ENCODE measurements at places on chromosomes 7 and 10.

DNA sequence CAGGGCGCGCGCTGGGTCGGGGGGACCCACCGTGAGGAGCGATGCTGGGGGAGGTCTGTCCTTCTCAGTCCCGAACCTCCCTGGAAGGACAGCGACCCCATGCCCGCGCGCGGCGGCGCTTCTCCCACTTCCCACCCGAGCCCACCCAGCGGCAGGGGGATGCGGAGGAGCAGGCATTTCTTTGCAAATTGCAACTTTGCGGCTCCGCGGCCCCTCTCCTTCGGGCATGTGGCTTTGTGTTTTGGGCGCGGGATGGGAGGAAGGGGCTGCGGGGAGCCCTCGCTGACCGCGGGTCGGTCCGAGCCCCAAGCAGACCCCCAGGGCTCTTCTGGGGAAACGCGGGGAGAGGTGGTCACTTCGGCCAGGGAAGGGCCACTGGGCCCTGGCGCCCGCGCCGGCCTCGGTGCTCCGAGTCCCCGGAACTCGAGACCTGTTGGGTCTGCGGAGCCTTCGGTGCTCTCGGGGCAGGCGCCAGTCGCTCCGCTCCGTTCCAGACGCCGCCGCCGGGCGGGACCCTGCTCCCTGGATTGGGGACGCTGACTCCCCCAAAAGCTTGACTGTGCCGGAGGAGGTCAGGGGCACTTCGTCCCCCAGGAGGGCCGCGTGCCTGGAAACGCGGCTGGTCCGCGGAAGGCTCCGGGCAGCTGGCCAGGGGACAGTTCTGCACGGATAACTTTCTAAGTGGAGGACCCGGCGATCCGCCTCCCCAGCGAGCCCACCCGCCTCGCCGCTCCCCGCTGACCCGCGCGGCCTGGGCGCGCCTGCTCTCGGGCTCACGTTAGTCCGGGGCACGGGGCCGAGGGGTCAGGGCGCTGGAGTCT, 164.2 kb upstream of the DPP6 start:
- no peak for DNase-seq

DNA sequence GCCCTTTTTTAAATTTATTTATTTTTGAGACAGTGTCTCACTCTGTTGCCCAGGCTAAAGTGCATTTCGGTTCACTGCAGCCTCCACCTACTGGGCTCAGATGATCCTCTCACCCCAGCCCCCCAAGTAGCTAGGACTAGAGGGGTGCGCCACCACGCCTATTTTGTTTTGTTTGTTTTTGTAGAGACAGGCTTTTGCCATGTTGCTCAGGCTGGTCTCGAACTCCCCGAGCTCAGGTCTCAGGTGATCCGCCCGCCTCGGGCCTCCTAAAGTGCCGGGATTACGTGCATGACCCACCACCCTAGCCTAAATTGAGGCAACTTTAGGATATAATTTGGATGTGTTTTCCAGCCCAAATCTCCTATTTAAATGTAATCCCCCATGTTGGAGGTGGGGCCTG, 805 bp downstream of the ZNF736 start:
- no peak for DNase-seq

- no peak for DNase-seq
Observed at GRCh38 chr7:79008786-79009185, 444.7 kb downstream of the MAGI2 start.

- DNase-seq = no peak
Observed at GRCh38 chr10:90888387-90888786, 16.6 kb downstream of the RPP30 start.

DNA sequence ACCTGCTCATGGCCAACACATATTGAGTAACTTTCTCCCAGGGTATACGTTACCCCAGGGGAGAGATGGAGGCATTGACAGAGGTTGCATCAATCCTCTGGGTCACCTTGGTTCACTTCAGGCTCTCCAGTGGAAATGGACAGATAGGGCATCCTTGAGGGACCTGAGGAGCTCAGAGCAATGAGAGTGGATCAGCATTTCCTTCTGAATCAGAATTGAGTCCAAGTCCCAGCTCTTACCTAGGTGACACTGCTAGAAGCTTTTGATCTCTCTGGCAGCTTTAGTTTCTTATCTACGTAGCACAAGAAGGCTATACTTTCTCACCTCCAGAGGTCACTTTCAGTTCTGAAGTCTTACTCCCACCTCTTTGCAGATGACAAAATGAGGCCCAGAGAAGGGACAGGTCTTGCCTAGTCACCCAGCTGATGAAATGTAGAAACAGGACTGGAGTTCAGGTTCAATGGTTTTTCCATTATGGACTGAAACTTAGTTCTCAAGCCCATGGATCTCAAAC, 35.2 kb downstream of the PANK1 start:
- DNase-seq = no peak

GRCh38 chr7:10908600-10908999, 65.1 kb upstream of the PHF14 start:
- no peak for DNase-seq

DNA sequence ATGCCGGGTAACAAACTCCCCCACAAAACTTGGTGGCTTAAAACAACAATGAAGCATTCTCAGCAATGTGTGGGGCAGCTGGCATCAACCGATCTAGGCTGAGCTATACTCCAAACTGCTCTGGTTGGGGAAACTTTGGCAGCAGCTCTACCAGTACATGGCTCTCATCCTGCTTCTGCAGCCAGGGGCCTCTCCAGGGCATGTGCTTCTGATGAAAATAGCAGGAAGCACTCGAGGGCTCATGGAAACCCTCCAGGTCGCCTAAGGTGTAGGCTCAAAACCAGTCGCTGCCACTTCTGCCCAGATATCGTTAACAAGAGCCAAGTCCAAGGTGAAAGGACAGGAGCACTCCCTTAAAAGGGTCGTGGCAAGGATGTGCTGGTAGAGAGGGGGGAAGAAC, 134.1 kb downstream of the TEX36 start:
- no peak for DNase-seq

DNA sequence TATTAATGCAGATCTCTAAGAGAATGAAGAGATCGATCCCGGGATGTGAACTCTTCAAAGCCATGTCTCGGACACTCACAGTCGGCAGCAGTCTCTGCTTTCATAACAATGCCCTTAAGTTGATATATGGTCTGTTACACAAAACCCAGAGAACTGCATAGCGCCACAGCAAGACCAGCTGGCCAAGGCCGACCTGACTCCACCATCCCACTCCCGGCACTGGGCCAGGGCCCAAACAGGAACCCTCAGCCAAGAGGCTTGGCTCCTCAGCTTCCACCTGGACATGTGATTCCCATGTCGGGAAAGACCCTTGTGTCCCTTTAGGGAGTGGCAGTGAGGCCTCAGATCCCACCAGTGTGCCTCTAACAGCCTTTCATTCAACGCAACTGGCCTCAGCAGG, 106.6 kb upstream of the RNF32 start:
- no peak for DNase-seq

GRCh38 chr7:158246272-158246959, 341.2 kb downstream of the PTPRN2 start:
- DNase-seq = no peak

Measured in NCI-H1048 (cell line).